ENCODE measurements at places on chromosomes 11 and 22.

DNA sequence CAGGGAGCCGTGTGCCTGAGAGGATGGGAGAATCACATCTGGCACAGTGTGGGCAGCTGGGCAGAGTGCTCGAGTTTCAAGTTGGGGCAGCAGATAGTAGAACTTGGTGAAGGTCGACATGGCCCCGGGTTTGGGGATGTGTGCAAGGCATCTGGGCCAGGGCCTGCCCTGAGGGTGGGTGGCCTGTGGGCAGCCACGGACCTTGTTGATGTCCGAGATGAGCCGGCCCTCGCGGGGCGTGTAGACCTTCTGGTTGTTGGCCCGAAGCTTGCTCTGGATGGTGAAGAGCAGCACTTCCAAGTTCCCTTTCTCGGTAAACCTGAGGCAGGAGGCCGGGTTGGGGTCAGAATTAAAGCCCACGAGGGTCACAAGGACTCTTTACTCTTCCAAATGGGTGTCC, 20.3 kb downstream of the SPTBN2 start:
- no peak for DNase-seq

DNA sequence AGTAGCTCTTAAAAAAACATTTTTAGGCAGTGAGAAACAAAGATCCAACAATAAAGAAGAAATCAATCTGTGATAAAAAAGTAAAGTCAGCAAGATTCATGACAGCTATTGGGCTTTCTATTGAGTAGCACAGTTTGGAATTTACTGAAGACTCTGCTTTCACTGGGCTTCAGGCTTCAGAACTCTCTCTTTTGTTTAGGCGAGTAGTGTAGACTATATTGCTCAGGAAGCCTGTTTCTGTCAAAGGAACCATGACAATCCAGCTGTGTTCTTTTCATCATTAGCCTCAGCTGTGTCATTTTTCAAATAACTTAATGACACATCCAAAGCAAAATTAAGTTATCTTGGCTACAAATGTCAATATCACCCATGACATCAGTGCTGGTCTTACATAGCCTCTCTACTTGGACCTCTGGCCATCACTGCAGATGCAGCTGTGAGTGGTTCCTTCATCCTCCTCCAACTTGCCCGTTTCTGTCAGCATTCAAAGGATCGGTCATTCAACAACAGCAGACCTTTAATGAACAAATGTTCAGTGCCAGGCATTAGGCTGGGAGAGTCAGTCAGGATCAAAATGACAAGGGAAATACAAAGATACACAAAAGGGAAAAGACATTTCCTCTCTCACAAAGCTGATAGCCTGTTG, 332.8 kb upstream of the MTNR1B start:
- no peak for DNase-seq

DNA sequence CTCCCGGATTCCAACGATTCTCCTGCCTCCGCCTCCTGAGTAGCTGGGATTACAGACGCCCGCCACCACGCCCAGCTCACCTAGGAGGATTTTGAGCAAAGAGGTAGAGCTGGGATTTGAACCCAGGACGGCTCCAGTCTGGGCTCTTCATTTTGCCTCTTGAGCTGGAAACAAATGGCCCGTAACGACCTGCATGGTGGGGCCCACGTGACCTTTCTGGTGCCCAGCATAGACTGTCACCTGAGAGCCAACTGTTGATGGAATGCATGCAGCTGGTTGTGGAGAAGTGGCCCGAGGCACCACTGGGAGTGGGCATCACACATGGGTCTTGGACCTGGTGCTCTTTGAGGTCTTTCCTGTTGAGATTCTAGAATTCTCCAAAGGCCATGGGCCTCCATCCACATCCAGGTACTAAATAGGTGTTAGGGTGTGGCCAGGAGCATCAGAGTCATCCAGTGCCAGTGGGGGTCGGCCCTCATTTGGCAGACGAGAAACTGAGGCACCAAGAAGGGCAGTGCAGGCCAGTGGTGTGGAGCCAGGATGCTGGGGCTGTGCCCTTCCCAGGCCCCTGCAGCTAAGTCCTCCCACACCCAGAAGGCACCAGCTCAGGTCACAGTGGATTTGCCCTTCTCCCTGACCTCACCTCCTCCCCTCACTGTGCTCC, 3.9 kb downstream of the ATF4 start:
- DNase-seq = no peak

GRCh38 chr11:84313830-84314359, 1027.7 kb upstream of the CCDC90B start:
- no peak for DNase-seq

- DNase-seq = no peak
These were observed 22.0 kb upstream of the IRAG1 start for GRCh38 chr11:10715571-10715970.

- DNase-seq = no peak
These were observed 9.9 kb upstream of the TTLL1 start for GRCh38 chr22:43099095-43099494.

DNA sequence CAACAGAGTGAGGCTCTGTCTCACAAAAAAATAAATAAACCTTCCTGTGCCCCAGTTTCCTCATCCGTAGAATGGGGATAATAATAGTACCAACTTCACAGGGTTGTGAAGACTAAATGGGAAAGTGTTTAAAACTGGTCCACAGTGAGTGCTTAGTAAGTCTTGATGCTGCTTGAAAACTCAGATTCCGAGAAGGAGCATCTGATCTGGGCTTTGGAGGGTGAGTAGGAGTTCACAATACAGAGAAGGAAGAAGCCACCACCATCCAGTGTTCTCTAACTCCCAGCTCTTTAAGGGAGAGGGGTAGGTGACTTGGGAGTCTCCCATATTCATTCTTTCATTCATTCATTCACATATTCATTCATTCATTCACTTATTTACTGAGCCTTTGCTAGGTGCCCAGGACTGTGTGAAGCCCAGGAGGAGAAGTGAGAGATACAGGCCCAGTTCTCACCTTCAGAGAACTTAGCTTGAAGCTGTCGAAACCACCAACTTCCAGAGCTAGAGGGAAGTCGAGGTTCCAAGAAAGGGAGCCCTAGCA, 17.7 kb downstream of the CYTH4 start:
- DNase-seq = no peak

GRCh38 chr11:126284829-126285228, 1.9 kb downstream of the TIRAP start:
- DNase-seq = peak; percentile 96

- DNase-seq = no peak
These were observed 47.3 kb downstream of the IGF2 start for GRCh38 chr11:2091786-2092463.

GRCh38 chr22:46036558-46037408, 59.8 kb upstream of the WNT7B start:
- no peak for DNase-seq

DNA sequence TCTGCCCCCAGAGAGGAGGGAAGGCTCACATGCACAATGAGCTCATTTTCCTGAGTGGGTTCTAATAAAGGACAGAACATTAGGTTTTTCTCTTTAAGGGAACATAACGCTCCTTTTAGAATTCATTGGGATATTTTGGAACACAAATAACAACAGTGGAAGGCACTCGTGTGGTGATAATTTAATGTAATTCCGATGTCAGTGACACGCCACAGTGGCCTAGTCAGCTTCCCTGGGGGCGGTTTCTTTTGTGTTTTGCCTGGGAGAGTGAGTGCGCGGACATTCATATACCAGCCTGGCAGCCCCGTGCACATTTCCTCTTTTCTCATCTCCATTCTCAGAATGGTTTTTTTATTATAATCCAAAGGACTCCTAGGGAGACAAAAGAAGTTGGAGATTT, 41.1 kb downstream of the SEZ6L start:
- DNase-seq = no peak

DNA sequence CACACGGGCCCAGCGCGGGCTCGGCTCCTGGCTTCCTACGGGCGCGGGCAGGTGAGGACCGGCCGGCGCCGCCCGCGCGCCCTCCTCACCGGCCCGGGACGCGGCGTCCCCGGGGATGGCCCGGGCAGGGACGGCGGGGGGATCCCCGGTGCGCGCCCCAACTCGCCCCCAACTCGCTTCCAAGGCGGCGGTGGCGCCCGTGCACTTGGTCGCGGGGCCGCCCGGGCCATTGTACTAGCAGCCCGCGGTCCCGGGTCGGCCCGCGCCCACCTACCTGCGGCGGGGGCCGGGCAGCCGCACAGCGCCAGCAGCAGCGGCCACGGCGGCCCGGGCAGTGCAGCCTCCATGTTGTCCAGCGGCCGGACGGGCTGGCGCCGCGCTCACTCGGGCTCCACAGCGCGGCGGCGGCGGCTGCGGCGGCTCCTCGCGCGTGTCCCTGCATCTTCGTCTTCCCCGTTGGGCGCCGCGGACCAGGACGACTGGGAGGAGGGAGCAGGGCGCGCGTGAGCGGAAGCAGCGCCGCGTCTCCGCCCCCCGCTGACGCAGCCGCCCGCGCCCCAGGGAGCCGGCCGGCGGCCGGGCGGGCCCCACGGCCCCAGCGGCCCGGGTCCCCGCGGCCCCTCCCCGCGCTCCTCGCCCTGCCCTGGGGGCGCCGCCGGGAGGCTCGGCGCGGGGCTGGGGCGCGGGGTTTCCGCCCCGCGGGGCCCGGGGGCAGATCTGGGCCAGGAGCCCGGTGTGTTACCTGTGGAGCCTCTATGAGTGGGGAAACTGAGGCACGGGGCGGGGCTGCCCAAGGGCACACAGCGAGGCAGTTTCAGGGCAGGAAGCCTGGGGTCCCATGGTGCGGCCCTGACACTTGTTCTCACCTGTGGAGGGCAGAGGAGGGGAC, 159.3 kb upstream of the GRK3 start:
- peak; percentile 74 for DNase-seq

DNA sequence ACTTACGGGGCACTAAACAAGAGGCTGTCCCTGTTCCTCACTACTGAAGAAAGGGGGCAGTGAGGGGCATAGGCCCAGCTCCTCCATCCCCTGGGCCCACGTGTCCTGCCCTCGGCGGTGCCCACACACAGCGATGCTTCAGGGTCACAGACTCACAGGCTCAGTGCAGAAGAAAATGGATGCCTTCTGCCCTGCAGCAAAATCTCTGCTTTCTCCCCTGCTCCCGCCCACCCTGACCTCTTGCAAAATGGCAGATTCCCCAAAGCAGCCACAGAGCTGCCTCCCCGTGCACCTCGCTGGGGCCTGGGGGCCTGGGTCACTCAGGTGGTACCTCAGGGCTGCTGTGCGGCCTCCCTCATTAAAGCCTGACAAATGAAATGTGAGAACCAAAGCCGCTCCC, 204.0 kb downstream of the DSCAML1 start:
- DNase-seq = no peak

GRCh38 chr11:72766152-72766902, 14.1 kb upstream of the ARAP1 start:
- no peak for DNase-seq

DNA sequence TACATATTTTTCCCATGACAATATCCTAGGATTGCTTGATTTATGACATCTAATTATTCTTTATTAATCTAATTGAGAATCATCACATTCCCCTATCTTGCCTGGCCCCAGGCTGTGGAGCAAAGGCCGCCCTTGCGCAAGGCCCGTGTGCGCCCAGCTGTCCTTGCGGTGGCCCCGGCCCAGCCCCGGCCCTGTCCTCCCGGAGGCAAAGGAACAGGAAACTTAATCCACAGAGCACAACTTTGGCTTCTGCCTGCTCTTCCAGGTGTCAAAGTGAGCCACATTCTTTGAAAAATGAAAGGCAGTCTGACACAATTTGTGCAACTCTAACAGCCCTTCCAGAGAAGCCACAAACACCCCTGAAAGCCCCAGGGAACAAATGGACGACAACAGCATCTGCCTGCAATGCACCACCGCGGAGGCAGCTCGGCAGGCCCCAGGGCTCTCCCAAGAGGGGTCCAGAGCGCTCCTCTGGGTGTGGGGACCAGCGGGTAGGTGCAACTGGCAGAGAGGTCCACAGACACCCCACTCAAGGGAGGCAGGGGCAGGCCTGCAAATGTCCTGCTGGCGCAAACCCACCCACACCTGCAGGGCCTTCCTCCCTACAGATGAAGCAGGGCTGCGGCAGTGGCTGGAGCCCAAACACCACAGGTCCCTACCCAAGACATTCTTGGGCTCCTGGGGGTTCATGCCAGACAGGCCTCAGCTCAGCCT, 30.3 kb downstream of the GNB1L start:
- DNase-seq = no peak

DNA sequence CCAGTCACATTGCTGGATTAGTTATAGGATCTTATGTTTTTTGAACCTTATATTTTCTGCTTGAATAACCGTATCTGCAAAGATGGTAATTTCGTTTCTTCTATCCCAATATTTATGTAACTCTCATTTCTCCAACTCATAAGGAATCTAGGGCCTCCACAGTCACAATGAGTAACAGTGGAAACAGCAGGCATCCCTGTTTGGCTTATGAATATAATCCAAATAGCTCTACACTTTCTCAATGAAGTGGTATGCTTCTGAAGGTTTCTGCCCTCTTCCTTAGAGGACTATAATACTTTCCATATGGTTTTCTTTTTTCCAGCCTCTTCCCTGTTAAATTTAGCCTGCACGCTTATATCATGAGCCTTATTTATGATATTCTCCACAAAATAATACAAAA, 16.5 kb downstream of the ATP6V1E1 start:
- peak; percentile 44 for DNase-seq

DNA sequence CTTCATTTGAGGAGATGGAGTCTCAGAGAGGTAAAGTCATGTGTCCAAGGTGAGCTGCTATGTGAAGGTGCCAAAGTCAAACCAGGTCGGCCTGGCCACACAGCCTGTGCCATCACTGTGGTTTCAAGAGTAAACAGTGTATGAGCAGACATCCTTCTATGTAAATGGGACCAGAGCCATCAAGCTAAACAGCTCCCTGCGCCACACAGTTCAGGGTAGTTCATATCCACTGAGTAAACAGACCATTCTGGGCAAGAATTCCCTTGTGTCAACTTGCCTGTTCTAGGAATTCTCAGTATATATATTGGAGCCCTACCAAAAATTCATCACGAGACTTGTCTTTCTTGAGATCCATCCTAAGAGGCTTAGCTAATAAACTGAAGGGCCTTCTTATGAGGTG, 77.5 kb downstream of the AMOTL1 start:
- DNase-seq = peak; percentile 82

GRCh38 chr22:46641811-46642266, 21.7 kb downstream of the GRAMD4 start:
- DNase-seq = no peak

- no peak for DNase-seq
These were observed 7.0 kb downstream of the CSRP3 start for GRCh38 chr11:19194620-19195308.

- peak; percentile 89 for DNase-seq
These were observed 80.0 kb downstream of the C11orf91 start for GRCh38 chr11:33620423-33621171.

GRCh38 chr22:37623075-37624016, 14.7 kb downstream of the GGA1 start:
- DNase-seq = peak; percentile 55

GRCh38 chr22:29253561-29254285, 14.1 kb downstream of the RHBDD3 start:
- DNase-seq = no peak

GRCh38 chr11:69122630-69123431, 32.9 kb upstream of the SMIM38 start:
- peak; percentile 91 for DNase-seq

- DNase-seq = peak; percentile 37
These were observed 11.6 kb downstream of the OPCML start for GRCh38 chr11:133520707-133521106.

Measured in fibroblast of skin of back (primary cell).